ENCODE measurements at places on chromosomes 4 and X.
A peak's percentile ranks its signal among the peaks of the same experiment; 100 is the strongest.

DNA sequence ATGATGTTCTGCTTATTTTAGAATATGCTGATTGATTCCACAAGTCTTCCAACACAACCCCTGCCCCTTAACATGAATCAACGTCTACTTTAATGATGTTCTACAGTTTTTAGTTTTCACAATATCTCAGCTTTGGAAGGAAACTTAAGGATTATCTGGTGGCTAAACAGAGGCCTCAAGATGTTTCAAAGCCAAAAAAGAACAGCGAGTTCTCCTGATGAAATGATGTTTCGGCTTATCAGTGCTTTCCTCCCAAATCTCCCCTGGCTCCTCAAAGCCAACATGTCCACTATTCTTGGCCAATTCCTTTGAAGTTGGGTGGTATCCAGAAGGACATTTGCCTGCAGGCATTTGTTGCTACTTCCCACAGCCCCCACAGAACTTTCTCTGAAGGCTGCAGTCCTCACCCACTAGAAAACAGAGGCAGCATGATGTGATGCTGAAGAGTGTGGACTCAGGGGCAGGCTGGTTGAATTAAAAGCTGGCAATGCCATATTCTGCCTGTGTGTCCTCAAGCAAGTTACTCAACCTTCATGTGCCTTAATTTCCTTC, 87.3 kb downstream of the ADGRG4 start:
- no peak for DNase-seq

DNA sequence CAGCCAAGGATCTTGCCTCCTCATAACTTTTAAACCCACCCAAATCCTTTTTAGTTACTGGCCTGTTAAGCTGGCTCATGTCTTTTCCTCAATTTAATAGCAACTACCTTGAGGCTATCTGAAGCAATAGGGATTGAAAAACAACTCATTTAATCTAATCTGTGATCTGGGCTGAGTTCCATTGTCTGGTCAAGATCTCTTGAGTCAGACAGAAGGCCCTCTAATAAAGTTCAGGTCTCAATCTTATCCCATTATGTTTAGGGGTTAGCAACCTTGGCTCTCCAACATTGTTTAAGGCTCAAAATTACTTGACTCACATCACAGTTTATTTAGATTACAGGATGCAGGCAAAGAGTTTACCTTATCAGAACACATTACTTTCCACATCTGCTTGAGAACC, 436.1 kb downstream of the ANKRD50 start:
- no peak for DNase-seq

DNA sequence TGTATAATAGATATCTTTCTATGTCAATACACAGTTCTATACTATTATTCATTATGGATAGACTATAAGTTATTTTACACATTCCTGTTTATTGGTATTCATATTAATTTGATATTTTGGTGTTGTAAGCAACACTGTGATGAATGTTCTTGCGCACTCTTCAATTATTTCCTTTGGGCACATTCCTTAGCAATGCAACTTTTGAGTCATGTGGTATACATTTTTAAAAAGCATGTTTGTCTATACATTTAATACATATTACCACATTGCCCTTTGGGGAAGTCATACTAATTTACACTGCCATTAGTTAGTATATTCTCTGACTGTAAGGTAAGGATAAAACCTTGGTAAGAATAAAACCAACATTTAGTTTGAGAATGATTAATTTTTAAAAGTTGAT, 21.0 kb downstream of the FRAS1 start:
- no peak for DNase-seq

DNA sequence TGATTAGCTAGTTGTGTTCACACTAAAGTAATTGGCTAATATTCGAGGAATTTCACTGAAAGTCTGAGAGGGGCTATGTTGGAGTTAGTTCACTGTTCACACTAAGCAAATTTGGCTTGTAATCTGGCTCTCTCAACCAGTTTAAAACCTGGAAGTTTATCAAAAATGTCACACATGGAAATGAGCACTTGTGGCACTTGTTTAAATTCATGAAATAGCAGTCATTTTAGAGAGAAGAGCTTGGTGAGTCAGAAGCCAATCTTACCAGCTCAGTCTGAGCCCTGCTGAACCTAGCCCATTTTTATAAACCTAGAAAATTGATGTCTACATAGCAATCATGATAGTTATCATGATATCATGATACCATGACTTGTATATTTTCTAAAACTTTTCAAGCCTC, 90.7 kb upstream of the JADE1 start:
- DNase-seq, result no peak

DNA sequence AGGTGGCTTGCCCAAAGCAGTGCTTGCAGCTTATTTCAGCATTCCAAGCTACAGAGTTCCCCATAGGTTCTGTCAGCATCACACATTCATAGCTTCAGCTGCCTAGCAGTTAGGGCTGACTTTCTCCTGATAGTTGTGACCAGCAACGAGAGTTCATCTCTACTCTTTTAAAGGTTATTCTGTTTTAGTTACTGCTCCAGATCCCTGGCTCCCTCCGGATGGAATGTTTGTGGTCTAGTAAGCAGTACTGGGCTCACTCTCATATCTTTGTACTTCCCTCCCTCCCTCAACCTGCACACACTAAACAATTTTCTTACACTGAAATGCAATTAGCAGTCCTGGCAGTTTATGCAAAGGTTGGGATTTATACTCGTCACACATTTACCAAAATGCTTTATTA, 43.9 kb downstream of the PTTG2 start:
- DNase-seq, result no peak

DNA sequence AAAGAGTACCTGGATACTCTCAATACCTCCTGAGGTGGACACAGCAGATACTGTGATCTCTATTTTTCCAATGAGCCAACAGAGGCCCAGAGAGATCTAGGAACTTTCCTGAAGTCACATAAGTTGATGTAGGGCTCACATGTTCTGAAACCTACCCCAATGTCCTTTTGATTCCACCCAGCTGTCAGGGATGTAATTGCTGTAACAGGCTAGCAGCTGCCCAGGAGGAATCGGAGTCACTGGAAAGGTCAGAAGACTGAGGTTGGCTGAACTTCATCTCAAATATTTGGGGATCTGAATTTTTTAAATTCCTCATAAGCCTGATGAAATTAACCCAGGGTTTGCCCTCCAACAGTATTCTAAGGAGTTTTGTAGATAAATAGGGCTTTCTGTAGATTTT, 52.5 kb upstream of the PROM1 start:
- no peak for DNase-seq

GRCh38 chrX:71181558-71181909, 36.9 kb downstream of the NLGN3 start:
- no peak for DNase-seq

GRCh38 chrX:117400005-117400404, 716.6 kb downstream of the KLHL13 start:
- no peak for DNase-seq

GRCh38 chrX:68634649-68635227, 12.7 kb upstream of the STARD8 start:
- no peak for DNase-seq

GRCh38 chr4:15636818-15637217, 18.3 kb downstream of the FBXL5 start:
- no peak for DNase-seq

- DNase-seq, result peak; percentile 88
Measured at GRCh38 chrX:149539283-149540130, 1.3 kb upstream of the EOLA1 start.

- no peak for DNase-seq
Measured at GRCh38 chr4:163858515-163858914, 364.0 kb downstream of the TMA16 start.

DNA sequence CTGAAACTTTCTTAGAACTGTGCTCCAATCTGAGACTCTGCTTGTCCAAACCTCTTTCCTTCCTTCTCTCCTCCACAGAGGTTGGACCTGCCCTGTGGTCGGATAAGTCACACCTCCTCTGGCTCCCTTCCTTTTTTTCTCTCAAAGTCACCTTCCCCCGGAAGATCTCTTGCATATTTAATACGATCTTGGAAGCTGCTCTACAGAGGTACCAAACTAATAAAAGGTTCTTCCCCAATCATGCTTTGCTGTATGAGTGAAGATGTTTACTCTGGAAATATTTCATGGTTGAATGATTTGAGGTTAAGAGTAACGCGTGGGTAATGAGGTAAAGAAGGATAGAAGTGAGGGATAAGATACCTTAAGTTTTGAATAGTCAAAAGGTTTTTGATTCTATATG, 166.0 kb downstream of the ATG4A start:
- no peak for DNase-seq

DNA sequence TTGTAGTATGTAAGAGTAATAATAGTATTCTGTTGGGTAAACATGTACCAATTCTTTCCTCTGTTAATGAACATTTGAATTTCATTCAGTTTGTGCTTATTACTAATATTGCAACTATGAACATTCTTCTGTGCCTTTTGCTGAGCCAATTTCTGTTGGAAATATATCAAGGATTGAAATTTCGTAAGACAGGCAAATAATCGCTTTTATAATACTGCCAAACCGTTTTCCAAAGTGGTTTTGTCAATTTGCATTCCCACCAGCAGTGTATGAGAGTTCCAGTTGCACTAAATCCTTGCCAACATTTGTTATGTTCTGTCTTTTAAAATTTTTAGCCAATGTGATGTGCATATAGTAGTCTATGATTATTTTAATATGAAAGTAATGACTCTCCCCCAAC, 38.6 kb downstream of the MAGEB17 start:
- no peak for DNase-seq

DNA sequence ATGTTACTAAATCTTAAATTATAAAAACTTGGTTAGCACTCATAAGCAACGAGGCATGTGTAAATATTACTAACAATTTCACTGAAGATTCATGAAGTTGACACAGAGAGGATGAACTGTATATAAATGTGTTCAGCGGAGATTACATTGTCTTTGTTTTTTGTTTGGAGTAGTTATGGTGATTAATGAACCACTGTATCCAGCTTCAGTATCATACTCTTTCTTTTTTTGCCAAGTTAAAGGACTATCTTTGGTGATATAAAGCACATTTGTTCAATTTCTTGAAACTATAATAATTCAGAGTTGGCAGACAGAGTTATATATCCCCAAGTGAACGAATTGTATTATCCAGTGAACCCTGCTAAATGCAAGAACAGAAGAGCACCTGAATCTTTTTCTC, 497.6 kb downstream of the CCSER1 start:
- DNase-seq, result no peak

GRCh38 chr4:29311247-29311646, 1408.9 kb upstream of the PCDH7 start:
- no peak for DNase-seq

- no peak for DNase-seq
Measured at GRCh38 chr4:125070861-125071260, 243.9 kb upstream of the FAT4 start.

GRCh38 chr4:41857226-41857641, 78.0 kb upstream of the TMEM33 start:
- DNase-seq, result no peak

- DNase-seq, result no peak
Measured at GRCh38 chr4:23770011-23770410, 119.8 kb downstream of the PPARGC1A start.

GRCh38 chr4:65943076-65943475, 272.8 kb upstream of the EPHA5 start:
- DNase-seq, result no peak

DNA sequence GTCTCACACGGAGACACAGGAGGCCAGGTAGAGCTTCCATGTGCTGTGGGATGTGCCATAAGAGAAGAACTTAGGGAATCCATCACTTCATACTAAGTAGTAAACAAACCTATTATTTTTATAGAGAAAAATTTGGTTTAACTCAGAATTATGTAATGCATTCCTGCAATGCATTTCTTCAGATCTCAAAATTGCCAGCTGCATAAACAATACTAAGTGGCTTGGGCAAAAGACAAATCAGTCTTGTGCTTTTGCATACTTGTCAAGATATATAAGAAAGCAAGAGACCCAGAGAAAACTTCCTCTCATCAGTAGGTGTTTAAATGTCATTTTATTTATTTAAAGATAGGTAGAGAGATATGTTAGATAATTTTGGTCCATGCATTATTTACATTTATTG, 382.1 kb upstream of the CTSO start:
- no peak for DNase-seq

DNA sequence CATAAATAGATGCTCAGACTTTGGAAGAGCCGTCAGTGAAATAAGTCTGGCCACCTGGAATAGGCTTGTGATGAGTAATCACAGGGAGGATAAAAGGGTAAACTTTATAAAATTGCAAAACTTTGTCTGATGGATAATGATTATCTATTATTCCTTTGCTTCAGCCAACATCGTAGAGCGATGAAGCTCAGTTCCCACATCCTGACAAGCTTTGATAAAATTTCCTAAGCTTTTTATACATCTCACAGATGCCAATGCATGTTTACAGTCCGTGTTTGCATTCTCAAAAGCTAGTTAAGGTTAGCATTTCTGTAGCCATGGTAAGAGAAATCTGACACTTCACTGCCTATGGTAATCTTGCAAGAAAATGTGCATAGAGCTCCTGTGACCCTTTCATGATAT, 15.4 kb upstream of the UGDH start:
- DNase-seq, result no peak
